ENCODE measurements at places on chromosomes 1 and 21.

GRCh38 chr1:244963231-244963826 lies 99.0 kb upstream of the HNRNPU start:
- DNase-seq: no peak

DNA sequence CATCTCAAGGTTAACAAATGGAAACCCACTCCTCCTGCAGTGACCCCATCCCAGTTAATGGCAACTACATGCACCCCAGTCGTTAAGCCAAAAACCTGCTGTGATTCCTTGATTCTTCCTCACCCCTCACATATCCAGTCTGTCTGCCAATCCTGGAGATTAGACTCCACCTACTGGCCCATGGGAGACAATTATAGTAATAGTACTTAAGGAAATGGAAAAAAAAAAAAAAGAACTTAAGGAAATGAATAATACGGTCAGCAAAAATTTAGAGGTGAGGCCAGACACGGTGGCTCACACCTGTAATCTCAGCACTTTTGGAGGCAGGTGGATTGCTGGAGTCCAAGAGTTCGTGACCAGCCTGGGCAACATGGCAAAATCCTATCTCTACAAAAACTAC lies 7.0 kb downstream of the NOL9 start:
- DNase-seq: no peak

DNA sequence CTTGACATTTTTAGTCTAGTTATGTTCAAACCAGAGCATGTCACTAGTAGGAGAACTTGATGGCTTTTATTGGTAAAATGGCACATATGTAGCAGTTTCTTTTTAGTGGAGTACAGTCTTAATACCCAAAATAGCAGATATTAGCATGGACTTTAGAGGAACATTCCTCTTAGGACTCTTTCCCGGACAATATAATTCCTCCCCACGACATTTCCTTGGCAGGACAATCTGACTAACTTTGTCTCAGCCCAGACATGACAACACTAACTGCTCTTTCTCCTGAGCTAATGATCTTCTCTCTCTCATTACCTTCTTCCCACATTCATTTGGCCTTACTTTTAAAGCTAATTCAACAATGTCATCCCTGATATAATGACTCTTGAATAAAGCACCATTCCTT lies 62.5 kb downstream of the ADAMTS1 start:
- no peak for DNase-seq

GRCh38 chr21:45463871-45464270 lies 58.9 kb downstream of the COL18A1 start:
- DNase-seq: no peak

DNA sequence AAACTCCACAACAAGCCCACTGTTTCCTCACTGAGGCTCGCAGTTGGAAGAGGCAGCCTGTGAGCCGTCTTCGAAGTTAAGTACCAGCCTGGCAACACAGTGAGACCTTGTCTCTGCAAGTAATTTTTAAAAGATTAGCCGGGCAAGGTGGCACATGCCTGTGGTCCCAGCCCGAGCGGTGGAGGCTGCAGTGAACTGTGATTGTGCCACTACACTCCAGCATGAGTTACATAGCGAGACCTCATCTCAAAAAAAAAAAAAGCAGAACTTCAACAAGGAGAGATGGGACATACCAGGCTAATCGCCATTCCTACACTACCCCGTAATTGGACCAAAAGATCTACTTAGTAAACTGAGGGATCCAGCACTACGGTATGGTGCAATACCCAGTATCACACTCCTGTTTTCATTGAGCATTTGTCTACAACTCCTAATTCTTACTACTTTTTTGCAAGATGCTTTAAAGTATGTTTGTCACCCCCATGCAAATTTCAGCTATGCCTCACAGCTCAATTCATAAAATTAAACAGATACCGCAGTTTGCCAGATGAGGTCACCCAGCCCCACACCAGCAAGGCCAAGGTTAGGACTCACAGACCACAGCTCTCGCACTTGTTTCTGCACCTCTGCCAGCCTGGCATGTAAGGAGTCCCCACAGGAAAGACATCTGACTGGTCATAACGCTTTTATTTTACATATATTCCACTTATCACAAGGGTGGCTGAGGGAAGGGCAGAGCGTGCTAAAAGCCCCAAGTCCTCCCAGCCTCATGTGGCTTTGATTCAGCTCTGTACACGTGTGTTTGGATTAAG lies 21.0 kb downstream of the SDE2 start:
- no peak for DNase-seq

DNA sequence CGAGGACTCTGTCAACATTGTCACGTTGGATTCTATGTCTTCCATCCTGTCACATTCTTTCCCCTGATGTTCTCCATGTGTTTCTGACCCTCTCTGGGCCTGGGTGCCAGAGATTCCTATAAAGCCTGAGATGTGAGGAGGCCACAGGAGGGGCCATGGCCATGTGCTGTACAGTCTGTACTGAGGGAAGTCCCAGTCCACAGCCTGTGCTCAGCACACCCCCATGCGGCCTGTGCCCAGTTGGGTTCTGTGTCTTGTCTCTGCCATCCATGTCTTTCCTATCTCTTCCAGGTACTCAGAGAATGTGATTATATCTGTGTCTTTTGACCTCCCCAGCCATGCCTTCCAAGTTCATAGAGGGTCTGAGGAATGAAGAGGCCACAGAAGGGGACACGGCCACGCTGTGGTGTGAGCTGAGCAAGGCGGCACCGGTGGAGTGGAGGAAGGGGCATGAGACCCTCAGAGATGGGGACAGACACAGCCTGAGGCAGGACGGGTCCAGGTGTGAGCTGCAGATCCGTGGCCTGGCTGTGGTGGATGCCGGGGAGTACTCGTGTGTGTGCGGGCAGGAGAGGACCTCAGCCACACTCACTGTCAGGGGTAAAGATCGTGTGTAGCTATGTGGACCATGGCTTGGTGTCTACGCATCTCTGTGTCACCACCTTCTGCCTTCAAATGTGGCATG lies 86.1 kb downstream of the OBSCN start:
- no peak for DNase-seq

GRCh38 chr21:18424276-18424675 lies 20.7 kb upstream of the TMPRSS15 start:
- no peak for DNase-seq

Measured in substantia nigra (tissue), 51 donors.